OCI-M1 (cell line): ENCODE measurements at places on chromosomes 5 and 9.

GRCh38 chr9:16992138-16992537 is 121.7 kb upstream of the BNC2 start:
- DNase-seq = no peak

DNA sequence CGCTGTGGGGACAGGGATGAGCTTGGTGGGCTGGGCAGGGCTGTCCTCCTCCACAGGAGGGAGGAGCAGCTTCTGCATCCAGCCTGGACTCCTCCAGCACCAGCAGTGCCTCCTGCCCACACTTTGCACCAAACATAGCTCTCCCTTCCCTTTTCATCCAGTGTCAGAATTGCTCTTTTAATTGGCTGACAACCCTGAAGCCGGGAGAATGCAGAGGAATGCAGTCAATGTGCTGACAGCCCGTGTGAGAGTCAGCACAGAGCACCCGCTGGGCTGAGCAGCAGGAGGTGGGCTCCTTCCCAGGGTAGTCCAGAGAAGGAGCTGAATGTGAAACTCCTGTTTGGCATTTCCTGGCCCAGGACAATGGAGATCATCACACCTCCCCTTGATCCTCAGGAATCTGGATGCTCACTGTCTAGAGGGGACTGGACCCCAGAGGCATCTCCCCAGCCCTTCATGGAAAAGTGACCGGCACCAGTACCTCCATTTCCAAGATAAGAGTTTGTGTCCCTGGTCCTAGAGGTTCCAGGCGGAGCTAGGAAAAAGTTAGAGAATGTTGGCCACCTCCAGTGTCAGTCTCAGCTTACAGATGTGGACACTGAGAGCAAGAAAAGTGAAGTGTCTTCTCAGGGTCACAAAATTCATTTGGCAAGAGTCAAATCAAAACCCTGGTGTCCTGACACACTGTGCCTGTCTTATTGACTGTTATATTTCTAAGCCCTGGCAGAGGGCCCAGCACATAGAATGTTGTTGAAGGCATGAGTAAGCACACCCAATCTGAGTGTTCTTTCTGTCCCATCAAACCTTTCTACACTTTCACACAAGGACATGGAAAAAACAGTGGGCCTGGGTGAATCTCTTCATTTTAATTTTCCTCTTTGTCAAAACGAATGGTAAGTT is 202.1 kb downstream of the SNX18 start:
- DNase-seq = no peak

- peak; percentile 27 for DNase-seq
Measured at GRCh38 chr9:76818271-76818670, 54.0 kb downstream of the PCA3 start.

DNA sequence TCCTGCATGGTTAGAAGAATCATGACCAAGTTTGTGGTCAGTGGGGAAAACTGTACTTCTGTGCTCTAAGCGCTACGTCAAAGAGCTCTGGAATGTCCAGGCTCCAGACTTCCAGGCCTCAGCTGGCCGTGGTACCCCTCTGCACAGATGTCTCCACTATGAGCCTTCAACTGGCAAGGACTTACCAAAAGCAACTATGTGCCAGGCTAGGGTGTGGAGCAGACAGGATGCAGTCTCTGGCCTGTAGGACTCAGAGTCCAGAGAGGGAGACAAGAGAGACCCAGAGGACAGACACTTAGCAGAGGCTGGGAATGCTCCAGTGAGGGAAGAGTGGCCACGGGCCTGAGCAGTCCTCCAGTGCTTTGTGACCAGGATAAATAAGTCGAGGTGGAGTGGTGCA is 31.0 kb upstream of the TCF7 start:
- DNase-seq = no peak

GRCh38 chr5:171291371-171291770 is 17.7 kb upstream of the TLX3 start:
- DNase-seq = no peak
